Fibroblast of skin of scalp (primary cell): ENCODE measurements at places on chromosomes 11 and 22.

DNA sequence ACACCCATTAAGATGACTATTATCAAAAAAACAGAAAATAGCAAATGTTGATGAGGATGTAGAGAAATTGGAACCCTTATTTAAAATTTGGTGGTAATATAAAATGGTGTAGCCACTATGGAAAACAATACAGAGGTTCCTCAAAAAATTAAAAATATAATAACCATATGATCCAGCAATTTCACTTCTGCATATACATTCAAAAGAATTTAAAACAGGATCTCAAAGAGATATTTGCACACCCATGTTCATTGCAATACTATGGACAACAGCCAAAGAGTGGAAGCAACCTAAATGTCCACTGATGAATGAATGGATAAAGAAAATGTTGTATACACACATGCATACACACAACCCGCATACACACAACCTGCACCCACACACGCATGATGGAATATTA, 102.2 kb downstream of the FAM168A start:
- DNase-seq, result no peak

DNA sequence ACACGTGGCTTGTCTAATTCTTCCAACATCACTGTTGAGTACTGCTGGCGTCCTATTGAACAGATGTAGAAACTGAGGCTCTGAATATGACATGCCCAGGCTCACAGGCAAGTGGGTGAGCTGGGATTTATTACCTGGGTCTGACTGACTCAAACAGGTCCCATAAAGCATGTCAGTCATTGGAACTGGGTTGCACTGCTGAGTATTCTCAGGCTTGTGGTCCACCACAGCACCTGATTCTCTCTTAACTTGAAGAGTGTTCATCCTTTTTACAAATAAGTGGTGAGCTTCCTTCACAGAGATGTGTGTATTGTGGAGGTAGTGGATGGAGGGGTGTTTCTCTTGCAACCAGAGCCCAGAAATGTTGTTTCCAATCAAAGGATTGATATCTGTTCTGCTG, 44.5 kb downstream of the SC5D start:
- no peak for DNase-seq

DNA sequence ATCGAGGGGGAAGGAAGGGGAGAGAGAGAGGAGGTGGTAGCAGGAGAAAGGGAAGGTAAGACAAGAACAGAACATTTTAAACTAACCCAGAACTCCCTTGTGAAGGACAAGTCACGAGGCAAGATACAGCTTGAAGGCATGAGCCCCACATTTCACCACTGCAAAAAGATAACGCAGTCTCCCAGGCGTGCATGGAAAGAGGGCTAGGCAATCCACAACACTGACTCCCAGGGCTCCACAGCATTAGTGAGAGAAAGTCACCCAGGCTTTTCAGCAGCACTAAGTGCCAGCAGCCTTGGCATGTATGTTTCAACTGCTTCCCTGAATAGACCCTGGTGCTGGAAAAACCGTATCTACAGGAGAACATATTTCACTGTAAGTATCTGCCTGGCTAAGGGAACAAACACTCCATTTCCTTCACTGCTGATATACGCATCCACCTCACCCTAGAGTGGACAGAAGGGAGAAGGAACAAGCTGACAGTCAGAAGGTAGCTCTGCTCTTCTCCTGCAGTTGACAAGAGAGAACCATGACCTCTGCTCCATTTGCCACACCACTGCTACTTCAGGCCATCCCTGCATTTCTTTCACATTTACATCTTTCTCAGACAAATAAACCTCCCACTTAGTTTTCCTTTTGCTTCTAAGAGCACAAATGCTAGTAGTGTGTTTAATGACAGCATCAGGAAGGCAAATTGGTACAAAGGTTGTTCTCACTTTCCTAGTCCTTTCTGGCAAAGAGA, 87.9 kb downstream of the AMBRA1 start:
- no peak for DNase-seq

DNA sequence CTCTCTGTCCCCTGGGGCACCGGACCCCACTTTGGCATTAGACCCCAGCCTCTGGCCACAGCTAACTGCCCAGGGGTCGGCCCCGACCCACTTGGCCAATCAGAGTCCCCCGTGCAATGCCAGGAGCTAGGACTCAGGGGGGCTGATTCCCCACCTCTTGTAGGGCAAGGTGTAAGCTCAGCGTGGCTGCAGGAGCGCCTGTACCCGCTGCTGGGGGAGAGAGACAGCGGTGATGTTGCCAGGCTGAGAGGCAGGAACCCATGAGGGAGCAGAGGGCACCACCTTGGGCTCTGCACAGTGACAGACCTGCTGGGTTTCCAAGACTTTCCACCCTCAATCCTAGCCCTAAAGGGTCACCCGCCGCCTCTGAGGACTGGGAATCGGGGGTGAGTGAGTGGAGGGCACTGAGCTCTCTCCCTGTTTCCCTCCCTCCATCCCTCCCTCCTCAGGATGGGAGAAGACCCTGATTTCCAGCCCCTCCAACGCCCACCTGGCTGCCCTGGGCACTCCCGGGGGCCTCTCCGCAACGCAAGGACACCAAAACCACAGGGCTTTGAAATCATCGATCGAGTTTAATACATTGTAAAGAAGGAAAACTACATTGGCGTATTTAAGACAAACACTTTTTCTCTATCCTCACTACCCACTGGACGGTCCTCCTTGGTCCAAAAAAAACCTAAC, 128.4 kb downstream of the ARHGAP8 start:
- no peak for DNase-seq

- no peak for DNase-seq
Measured at GRCh38 chr11:17366495-17366894, 14.9 kb downstream of the NCR3LG1 start.

DNA sequence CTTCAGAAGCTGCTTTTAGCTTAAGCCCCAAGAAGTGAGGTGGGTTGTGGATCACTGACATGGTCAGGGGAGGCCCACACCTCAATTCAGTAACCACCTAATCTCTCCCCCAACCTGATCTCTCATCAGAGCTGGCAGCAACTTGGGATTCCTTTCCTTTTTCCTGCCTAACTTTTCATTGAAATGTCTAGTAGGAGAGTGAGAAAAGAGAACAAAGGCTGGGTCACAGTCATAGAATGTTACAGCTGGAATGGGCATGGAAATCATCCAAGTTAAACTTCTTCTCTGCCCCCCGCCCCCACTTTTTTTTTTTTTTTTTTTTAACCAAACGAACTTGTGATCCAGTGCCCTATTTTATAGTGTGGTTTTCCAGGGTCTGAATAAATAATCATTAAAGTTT, 91.8 kb downstream of the RNF169 start:
- DNase-seq, result no peak

- DNase-seq, result no peak
Measured at GRCh38 chr22:49568751-49569285, 258.9 kb downstream of the BRD1 start.
